ENCODE measurements at places on chromosomes 2 and 18. TPM values are rescaled to one million over a fixed set of nuclear protein-coding genes. Genes with fewer than 3 reads are reported as not detected.

DNA sequence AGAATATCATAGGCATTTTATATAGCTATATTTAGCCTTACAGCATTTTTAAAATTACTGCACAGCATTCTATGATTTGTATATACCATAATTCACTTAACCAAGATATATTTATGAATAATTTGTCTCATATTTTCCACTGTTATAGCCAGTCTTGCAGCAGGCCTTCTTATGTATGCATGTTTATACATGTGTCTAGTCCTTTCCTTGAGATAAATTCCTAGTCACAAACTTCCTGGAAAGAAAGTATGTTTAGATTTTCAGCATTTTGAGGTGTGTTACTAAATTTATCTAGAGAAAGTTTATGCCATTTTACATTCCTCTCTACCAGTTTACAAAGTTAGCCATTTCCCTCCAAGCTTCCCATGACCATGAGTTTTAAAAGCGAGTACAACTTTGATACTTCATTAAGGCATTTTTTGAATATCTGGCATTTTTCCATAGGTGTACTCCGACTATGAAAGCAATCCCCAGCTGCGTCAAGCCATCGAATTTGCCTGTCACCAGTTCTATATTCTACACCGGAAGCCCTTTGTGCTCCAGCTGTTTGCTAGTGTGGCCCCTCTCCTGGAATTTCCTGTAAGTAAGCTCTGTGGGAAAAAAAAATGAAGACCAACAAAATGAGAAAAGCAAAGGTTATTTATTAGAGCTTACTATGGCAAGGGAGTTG, 59.4 kb upstream of the RPE start:
- DNase-seq, result no peak

- DNase-seq, result no peak
These were observed 152.8 kb downstream of the FSIP2 start for GRCh38 chr2:185891403-185891802.

- no peak for DNase-seq
These were observed 673.0 kb downstream of the ARHGAP15 start for GRCh38 chr2:143802242-143802641.

DNA sequence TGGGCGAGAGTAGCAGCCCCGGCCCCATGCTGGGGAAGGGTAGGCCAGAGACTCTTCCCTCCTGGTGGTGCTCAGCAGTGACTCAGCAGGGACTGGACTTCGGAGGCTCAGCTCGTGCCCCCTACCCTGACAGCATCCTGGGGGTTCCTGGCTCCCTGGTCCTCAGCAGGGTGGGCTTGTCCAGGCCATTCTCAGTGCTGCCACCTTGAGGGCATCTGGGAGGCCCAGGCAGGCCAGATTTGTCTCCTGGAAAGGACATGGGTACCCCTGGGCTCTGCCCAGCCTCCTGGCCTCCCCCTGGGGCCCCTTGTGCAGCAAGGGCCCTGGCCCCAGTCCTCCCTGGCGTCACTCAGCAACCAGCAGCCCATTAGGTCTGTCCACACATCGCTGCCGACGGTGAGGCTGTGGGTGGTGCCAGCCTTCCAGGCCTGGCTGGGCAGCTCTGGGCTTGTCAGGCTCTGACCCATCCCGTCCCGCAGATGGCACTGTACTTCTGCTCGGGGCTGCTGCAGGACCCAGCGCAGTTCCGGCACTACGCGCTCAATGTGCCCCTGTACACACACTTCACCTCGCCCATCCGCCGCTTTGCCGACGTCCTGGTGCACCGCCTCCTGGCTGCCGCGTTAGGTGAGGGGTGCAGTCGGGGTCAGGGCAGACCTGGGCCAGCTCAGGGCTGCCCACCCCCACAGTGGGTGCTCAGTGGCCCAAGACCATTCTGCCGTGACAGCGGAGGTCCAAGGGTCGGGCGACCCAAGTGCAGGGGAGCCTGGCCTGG, 45.0 kb upstream of the ALPP start:
- peak; percentile 5 for DNase-seq

RAPH1 gene
- total RNA-seq, result 160 TPM
